GM04503 (cell line): ENCODE measurements at places on chromosomes 1 and 21.

DNA sequence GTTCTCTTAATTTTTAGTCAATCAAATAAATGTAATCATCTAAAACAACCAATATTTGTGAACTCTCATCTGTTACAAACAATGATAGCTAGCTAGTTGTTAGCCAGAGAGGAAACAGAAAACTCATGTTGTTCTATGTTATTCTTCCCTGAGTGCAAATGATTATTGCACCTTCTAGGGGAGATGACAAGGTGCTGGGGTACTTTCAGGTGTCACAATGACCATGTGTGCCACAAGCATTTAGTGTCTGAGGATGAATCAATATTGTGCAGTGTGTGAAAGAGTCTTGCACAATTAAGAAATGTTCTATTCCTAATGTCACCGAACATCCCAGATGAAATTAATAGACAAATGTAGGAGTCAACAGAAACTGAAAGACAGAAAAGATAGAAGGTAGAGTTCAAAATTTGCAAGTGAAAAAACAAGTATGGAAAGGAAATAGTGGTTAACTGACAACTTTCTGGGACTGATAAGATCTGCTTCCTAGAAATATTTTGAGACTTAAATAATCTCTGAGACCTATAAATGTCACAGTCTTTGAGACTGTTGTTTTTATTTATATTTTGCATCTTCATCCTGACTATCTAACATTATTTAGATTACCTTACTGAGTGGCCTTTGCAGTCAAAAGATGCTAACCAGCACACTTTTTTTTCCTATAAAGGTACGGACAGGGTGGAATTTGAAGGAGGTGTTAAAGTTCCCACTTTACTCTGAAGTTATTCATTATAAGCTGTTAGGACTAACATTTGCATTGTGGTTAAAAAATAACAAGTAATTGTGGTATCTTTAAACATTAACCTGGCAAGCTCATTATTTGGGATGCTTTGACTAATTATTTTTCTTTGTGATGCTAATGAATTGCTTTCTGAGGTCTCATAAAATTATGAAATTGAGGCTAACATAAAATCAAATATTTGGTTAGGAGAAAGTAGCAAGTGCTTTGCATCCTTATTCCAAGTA, 21.6 kb upstream of the DPYD start:
- no peak for DNase-seq

- peak; percentile 65 for DNase-seq
Measured at GRCh38 chr1:56070601-56071000, 508.8 kb downstream of the PLPP3 start.

- DNase-seq, result no peak
Measured at GRCh38 chr1:89998306-89998705, 3.4 kb downstream of the ZNF326 start.

- DNase-seq, result no peak
Measured at GRCh38 chr1:222910699-222911098, 95.9 kb downstream of the DISP1 start.

DNA sequence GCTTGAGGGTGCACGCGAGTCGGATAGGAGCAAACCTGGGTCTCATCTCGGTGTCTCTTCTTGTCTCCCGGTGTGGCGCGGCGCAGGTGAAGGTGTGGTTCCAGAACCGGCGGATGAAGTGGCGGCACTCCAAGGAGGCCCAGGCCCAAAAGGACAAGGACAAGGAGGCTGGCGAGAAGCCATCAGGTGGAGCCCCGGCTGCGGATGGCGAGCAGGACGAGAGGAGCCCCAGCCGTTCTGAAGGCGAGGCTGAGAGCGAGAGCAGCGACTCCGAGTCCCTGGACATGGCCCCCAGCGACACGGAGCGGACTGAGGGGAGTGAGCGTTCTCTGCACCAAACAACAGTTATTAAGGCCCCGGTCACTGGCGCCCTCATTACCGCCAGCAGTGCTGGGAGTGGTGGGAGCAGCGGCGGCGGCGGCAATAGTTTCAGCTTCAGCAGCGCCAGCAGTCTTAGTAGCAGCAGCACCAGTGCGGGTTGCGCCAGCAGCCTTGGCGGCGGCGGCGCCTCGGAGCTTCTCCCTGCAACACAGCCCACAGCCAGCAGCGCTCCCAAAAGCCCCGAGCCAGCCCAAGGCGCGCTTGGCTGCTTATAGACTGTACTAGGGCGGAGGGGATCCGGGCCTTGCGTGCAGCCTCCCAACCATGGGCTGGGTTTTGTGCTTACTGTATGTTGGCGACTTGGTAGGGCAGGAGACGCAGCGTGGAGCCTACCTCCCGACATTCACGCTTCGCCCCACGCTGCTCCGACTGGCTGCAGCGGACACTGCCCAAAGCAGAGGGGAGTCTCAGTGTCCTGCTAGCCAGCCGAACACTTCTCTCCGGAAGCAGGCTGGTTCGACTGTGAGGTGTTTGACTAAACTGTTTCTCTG, 5.1 kb downstream of the HLX start:
- DNase-seq, result no peak

DNA sequence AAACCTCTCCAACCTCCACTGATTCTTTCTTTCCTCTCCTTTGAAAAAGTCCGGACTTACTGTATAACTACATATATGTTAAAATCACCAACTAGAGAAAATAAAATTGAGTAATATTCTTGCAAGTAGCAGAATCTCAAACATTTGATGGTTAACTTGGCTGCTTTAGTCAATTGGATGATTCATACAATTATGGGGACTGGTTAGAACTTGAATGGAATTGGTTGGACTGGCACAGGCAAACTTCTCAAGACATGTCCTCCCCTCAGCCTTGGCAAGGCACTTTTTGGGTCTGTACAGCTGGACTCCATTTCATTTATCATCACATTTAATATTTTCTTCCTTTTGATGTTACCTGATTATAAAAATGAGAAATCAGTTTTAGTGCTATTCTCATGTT, 6.5 kb downstream of the WLS start:
- DNase-seq, result no peak

DNA sequence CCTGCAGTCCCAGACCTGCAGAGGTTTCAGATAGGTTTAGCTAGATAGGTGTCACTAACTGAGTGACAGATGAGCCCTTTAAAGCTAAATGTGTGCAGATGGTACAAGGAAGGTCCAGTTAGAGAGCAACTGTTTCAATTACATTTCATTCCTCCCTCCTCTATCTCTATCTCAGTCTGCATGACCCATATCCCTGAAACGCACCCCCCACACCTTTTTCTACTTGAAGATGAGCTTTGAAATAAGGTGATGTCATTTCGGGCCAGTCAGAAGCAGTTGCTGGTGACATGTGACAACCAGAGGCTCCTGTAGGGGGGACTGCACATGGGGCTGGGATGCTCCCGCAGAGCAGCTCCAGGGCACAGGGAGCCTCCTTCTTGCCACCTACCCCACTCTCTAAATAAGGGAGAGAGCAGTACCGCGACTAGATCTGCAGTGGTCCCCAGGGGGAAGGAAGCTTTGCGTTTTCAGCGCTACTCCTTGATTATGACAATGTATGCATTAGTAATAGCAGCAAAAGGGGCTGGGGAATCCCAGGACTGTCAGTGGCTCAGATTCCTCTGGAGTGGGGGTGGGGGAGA, 4.3 kb downstream of the ATP8B2 start:
- DNase-seq, result no peak

DNA sequence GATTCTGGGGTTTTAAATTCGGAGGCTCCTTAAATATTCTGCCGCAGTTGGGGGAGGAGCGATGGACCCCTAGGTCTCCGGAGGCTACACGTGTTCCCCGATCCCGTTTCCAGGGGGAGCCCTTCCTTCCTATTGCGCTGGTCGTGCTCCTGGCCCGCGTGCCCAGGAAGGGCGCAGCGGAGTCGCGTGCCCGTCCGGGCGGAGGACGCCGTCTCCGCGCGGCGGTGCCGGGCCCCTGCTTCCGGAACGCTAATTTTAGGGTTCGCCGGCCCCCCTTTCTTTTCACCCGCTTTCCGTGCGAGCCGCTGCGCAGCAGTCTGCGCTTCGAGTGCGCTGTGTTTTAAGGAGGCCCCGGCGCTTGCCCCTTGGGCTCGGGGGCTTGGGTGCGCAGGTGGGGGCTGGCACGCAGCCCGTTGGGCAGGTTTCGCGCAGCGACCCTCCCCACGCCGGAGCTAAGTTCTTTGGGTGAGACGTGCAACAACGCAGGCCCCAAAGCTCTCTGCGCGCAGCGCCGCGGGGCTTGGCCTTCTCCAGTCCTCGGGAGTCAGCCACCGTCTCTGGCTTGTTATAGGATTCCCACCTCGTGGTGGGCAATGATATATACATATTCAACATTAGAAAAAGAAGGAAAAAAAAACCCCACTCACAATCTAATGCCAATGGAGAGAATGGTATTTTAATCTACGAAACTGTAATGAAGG, 43.5 kb upstream of the DNAJC6 start:
- no peak for DNase-seq

DNA sequence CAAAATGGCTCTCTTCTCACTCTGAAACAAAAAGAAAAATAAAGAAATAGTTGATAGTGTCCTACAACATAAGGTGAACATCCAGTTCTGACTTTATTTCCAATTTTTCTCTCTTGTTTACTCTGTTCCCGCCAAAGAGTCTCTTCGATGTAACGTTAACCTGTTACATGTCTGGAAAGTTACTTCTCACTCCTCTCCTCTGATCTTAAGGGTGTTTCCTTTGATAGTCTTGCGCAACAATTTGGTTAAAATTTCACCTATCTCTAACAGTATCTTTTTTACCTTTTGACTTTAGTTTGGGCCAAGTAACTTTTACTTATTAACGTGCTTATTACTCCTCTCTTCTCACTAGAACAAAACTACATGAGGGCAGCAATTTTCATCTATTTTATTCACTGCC, 1450.2 kb downstream of the BRINP3 start:
- no peak for DNase-seq

DNA sequence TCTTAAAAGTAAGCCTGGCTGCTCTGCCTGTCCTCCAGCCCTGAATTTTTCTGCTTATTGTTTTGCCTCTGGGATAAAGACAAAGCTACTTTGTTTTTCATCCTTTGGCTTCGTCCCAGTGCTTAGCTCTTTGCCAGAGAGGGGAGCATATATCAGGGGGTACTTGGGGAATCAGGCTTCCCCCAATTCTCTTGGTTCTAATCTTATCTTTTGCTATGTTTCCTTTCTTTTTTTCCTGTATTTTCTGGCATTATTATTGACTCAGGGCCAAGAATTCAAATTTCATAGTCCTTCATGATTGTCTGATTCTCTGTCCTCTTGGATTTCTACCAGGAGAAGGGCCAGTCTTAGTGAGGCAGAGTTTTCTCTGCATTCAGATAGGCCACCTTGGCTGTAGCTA, 51.2 kb downstream of the GIPC2 start:
- no peak for DNase-seq

GRCh38 chr1:31439276-31439675, 26.3 kb downstream of the SERINC2 start:
- DNase-seq, result no peak

DNA sequence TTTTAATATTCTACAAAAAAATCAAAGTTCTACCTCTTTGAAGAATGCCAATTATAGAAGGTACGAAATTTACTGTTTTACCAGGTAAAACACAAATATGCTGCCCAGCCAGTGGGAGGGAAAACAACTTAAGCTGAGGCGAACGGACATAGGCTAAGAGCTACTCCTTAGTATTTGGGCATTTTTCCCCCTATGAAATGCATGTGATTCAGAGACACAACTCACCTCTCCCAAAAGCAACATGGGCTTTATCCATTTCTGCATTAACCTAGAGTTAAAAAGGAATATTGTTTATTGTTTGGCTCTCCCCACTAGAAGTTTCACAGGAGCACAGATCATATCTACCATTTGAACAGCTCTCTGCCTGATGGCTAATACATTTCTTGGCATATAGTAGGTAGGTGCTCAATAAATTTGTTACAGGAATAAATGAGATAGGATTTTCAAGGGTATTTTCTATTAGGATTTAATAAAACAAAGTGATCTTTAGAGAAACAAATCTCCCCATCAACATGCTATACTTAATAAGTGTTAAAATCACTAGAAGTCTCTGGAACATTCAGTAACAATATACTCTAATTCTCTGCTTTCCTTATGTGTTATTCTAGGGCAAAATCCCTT, 2.4 kb upstream of the SORT1 start:
- no peak for DNase-seq

DNA sequence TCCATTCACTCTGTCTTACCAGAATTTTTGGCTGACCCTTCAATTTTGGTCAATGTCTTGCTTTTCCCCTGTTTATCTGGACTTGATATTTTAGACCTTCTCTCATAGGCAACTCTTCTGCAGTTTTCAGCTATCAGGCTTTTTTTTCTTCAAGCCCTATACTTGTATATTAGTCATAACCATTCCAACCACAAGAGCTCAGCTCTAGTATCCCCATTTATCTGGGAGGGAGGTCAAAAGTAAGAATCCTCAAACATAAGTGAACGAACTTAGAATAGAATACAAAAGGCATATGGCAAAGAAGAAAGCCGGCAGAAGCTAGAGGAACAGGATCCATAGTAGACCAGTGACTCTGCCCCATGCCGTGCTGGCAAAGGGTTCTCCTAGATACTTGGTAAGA, 45.9 kb upstream of the TNFSF4 start:
- no peak for DNase-seq

DNA sequence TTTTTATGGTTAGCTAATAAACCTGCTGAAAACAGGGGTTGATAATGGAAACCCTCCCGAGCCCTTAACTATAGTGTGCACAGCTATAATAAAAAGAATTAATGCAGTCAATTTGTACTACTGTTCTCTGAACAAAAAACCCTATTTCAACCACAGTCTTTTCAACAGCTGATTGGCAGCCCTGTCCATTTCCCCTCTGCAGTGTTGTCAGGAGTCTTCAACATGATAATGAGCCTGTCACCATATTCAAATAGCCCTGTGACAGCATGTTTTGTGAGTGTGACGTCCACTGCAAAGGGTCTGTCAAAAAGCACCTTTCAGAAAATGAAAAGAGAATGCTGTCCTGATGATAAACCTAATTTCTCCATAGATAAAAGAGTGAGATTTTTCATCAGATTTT, 92.7 kb downstream of the ESRRG start:
- no peak for DNase-seq

DNA sequence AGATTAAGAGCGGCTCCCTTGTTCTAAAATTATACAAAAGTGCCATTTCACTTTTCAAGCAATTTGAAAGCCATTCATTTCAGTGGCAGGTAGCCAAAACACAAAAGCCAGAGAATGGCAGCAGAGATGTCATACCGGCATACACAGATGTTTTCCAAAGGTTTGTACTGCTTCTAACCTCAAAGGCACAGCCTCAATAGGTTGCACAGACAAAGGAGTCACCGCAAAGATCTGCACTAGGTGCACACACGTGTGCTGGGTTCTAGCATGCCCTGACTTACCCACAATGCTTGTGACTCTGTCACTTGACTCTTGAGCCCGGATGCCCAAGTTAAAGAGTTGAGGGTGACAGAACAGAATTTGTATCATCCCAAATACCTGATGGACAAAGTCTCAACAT, 448.9 kb upstream of the ADGRL2 start:
- DNase-seq, result no peak
